ENCODE measurements at places on chromosomes 13 and 19. TPM values are rescaled to one million over a fixed set of nuclear protein-coding genes. Genes with fewer than 3 reads are reported as not detected.
A peak's percentile ranks its signal among the peaks of the same experiment; 100 is the strongest.

DNA sequence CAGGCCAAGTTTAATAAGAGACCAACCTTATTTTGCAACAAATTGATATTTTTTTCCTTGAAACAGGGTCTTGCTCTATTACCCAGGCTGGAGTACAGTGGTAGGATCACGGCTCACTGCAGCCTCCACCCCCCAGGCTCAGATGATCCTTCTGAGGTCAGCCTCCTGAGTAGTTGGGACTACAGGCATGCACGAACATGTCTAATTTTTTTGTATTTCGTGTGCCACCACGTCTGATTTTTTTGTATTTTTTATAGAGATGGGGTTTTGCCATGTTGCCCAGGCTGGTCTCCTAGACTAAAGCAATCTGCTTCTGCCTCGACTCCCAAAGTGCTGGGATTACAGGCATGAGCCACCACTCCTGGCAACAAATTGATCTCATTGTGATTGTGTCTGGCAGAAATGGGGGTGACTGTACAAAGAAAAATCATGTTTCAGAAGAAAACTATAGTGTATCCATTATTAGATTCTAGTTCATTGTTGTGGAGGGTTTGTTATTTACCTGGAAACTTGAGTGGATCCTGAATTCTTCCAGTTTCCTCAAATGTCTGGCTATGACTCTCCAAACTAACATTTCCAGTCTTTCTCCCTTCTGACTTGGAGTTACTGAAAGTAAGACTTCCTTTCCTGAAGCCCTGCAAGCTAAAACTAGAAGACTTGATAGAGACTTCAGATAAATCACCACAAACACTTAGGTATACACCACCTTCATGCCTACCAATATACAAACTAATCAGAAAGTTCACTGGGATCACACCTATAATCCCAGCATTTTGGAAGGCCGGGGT is 17.3 kb upstream of the AKT2 start:
- DNase-seq: no peak

DNA sequence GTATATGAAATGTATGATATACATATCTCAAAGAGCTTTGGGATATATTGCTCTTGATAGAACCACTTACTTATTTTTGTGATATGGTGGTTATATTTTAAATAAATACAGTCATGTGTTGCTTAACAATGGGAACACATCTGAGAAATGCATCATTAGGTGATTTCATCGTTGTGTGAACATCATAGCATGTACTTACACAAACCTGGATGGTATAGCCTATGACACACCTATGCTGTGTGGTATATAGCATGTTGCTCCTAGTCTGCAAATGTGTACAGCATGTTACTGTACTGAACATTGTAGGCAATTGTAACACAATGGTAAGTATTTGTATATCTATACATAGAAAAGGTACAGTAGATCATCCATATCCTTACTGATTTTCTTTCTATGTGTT is 7.7 kb downstream of the RB1 start:
- no peak for DNase-seq

- peak; percentile 21 for DNase-seq
These were observed 194.1 kb downstream of the KLF12 start for GRCh38 chr13:73940098-73940497.

DNA sequence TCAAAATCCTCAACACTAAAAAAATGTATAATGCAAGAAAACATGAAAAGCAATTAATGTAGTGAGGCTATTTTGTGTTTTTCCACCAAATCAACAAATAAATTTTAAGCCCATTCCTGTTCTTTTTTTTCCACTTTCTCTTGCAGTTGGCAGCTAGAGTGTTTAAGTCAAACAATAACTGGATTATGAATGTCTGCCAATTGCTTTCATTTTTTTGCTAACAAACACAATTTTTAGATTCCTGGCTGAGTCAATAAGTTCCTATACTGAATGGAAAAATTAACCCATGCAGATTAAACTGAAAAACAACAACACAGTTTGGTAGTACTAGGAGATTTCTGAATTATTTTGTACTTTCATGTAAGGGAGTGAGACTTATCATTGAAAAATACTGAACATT is 232.4 kb downstream of the SLITRK5 start:
- no peak for DNase-seq

Gene ANKLE1
- 0.22 TPM for total RNA-seq

Gene ADAMTS10
- 29.3 TPM for total RNA-seq

Gene STOML3
- not detected for total RNA-seq

Gene PRTN3
- not detected for total RNA-seq
